ENCODE measurements at places on chromosomes 13 and 19.

GRCh38 chr19:58154679-58155648 lies 4.4 kb upstream of the ZNF329 start:
- DNase-seq, result peak; percentile 96

GRCh38 chr13:35781036-35782000 lies 304.8 kb upstream of the MAB21L1 start:
- no peak for DNase-seq

GRCh38 chr13:52775511-52775910 lies 35.9 kb upstream of the CNMD start:
- no peak for DNase-seq

DNA sequence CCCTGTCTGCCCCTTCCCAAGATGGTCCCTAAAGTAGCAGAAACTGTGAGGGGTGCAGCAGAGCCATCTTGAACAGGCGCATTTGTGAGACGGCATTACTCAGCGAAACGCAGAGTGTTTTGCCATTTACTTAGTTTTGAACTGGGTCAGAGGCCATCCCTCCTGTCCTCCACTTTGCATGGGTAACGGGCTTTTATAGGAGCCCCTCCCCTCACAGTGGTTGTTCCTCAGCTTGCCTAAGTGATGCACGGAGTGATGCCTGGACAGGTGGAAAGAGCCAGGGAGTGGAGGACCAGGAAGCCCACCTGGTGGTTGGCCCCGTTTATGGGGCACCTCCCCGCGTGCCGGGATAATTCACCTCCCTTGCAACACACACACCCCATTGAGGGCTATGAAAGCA lies 68.0 kb upstream of the C1QTNF9 start:
- DNase-seq, result no peak

DNA sequence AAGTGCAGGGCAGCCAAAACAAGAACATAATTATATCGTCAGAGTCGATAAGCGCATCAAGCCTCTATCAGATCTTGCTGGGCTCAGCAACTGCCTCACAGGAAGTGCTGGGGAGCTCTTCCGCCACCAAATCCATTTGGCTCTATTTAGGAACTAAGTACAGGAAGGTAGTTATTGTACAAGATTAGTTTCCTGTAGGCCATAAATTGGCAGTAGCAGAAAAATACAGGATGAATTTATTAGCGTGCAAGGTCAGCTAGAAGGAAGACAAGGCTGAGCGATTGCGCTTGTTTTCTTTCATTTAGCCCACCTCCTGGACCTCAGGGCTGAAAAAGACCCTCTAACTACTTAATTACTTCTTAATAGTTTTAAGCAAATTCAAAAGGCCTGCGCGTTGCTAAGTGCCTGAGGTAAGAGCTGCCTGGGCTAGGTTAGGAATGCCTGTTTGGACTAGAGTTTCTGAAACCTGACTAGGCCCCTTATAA lies 118.5 kb downstream of the IRS2 start:
- DNase-seq, result no peak

DNA sequence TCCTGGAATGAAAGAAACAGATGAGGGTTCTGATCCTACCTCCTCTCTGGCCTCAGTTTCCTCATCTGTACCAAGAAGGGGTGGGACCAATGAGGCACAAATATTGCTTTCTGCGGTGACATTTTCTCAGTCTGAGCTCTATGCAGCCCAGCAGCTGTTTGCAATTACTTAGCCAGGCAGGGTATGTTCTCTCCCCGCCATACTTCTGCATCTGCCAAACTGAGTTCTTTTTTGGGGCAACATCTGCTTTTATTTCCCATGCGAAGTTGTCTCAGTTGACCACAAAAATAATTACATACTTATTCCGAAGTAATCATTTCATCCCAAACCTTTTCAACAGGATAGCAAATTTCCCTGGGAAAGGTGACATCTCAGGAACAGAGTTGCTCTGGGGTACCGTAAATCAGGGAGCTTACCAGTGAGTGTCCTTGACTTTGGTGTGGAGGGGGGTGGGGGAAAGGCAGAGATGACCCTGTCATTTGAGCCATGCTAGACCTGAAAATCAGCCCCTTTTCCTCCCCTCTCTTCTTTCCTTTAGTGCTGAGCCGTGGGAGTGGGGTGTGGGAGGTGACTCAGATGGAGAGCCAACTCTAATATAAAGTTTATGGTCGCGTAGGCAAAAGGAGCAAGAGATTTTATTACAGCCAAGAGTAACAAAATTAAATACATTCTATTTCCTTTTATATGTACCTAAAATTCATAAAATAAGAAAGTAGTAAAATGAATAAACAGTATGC lies 165.7 kb upstream of the KL start:
- no peak for DNase-seq

DNA sequence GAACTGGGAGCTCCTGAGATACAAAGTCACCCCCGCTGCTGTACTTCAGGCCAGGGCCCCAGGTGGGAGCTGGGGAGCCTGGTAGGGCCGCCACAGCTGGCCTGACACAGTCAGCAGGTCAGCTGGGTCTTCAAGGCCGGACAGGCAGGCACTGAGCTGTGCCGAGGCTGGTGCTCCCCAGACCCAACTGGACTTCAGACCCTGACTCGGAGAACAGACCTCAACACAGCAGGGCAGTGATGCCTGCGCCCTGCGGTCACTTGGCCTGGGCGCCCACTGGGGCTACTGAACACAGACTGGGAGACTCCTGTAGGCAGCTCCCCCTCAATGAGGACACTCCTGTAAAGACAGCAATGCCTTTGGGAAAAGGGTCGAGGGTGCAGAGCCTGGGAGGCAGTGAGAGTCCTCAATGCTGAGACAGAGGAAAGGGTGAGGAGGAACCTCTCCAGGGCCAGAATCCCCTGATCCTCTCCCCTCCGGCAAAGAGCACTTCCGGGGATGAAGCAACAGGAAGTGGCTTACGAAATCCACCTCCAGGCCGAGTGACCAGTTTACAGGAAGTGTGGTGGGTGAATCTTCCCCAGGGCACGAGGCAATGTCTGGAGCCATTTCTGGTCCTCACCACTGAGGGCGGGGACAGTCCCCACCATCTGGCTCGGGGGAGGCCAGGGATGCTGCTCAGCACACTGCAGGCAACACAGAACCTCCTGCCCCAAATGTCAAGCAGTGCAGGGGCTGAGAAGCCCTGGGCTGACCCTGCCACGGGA lies 40.8 kb upstream of the ISYNA1 start:
- peak; percentile 90 for DNase-seq

DNA sequence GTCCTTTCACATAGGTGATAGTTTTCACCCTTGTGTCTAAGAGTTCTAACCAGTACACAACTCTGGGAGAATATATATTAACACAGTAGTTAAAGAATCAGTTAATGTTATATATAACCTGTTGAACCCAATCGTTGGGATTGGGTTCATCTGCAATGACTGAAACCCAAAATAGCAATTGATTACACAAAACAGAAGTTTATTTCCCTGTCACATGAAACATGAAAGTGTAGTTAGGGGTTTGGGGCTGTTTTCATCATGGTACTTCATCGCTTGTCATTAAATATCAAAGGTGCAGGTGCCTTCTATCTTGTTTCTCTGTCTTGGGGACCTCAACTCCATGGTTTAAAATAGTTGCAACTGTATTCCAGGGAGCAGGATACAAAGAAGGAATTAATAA lies 106.6 kb downstream of the TBC1D4 start:
- no peak for DNase-seq

GRCh38 chr19:29294343-29294811 lies 81.4 kb upstream of the UQCRFS1 start:
- DNase-seq, result no peak

DNA sequence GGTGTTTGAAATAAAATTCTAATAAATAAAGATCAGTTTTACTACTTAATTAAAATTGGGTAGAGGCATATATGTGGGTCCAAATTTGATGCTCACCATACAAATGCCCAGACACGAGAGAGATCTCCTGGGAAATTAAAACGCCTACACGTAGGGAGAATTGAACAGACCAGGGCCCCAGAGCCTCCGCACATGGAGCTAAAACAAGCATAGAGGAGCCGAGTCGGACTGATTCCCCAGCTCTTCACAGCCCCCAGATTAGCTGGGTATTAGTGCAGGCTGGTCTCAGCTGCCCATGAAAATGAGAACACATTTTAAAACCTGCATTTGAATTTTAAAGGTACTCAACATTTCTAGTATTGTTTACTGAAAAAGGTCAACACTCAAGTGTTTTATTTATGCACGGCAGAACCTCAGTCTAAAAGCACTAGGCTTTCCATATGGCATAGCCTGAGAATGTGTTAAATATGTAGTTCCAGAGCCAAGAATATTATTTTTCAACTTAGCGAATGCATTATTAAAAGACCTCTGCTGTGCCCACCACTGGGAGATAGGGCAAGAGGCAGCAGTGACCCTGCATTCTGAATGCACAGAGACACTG lies 344.8 kb downstream of the ENOX1 start:
- no peak for DNase-seq

DNA sequence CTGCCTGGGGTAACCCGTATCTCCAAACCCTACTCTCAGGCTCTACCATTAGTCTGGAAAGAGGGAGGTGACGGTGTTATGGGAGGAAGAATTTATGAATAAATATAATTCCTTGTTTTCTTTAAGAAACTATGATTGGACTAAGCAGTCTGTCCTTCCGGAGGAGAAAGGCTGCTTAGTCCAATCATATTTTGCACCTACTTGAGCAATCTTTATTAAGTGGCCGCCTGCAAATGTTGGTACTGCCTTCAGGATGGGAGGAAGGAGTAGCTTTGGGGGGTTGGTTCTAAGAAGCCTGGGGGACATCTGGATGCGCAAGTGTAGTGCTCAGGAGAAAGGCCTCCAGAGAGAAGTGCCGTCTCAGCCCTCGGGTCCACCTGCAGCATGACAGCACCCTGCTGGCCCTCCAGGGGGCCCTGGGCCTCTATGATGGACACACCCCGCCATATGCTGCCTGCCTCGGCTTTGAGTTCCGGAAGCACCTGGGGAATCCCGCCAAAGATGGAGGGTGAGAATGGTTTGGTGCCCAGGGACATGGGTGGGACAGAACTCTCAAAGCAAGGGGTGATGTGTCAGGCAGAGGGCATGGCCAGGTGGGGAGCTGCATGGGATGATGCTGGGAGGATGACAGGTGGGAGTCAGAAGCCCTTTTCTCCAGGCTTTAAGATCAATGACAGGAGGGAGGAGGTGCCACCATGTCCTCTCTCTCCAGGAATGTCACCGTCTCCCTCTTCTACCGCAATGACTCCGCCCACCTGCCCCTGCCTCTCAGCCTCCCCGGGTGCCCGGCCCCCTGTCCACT lies 4.1 kb downstream of the ACP4 start:
- DNase-seq, result peak; percentile 20

- DNase-seq, result no peak
These were observed 219.6 kb downstream of the RAP2A start for GRCh38 chr13:97653443-97654140.

- DNase-seq, result peak; percentile 6
These were observed 1146.2 kb upstream of the SPRY2 start for GRCh38 chr13:81487151-81487550.

- no peak for DNase-seq
These were observed 60.9 kb downstream of the PEX11G start for GRCh38 chr19:7427944-7428343.

DNA sequence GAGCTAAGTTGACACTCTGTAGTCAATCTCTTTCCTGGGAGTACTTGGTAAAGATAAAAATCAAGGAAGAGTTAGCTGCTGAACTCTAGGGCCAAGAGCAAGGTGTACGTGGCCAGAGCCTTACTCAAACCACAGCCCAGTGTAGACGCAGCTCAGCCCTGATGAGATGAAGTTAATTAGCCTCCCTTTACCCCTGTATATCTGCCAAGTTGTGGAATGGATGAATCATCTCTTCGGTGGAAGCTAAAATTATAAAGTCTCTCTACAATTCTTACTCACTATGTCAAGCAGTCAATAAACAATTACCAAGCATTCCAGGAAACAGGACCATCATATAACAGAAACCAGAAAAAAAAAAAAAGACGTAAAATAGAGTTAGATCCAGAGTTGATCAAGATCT lies 146.9 kb upstream of the UFM1 start:
- peak; percentile 62 for DNase-seq

DNA sequence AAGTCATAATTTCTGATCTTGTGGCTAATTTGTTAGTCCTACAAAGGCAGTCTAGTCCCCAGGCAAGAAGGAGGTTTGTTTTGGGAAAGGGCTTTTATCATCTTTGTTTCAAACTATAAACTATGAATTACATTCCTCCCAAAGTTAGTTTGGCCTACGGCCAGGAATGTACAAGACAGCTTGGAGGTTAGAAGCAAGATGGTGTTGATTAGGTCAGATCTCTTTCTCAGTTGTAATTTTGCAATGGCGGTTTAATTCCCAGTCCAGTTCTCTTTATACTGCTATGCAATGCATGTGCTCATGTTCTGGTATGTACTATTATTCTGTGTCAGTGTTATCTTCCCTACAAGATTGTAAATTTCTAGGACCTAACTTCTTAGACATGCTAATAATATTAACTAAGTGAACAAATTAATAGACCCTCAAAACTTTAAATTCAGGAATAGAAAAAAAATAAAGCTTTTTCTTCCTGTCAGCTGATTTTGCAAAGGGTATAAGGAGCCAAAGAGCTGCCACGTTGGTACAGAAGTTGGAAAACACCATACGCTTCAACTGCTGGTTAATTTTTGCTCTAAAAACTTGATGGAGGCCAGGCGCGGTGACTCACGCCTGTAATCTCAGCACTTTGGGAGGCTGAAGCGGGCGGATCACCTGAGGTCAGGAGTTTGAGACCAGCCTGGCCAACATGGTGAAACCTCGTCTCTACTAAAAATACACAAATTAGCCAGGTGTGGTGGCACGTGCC lies 1.3 kb upstream of the DNAJC15 start:
- DNase-seq, result peak; percentile 86

- DNase-seq, result peak; percentile 56
These were observed 82.5 kb downstream of the KLF5 start for GRCh38 chr13:73141292-73141771.

GRCh38 chr19:37221136-37221535 lies 3.1 kb downstream of the ZNF383 start:
- no peak for DNase-seq

- peak; percentile 11 for DNase-seq
These were observed 466.3 kb downstream of the PCDH17 start for GRCh38 chr13:58097831-58098230.

- no peak for DNase-seq
These were observed 43.1 kb downstream of the SUGP2 start for GRCh38 chr19:18990128-18990708.

GRCh38 chr19:954672-955494 lies 29.0 kb downstream of the ARID3A start:
- DNase-seq, result no peak

DNA sequence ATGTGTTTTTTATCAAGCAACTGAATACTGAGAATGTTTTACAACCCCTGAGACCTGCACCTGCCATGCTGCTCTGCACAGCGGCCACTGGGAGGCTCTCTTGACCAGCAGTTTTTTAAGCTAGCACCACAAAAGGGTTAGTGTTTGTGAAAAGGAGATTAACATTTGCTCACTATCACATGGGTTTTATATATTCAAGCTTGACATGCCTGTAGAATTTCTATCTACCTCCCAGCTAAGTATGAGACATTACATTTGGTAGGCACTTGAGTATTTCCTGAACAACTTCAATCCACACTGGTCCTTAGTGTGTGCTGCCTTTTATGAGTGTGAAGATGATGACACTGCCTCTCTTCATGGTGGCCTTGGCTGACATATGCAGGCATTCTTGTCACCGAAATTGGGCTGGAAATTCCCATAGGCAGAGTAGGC lies 1238.9 kb downstream of the UQCRFS1 start:
- DNase-seq, result peak; percentile 45

All from cardiac fibroblast (primary cell).